ENCODE measurements at places on chromosomes 11 and 22.
A peak's percentile ranks its signal among the peaks of the same experiment; 100 is the strongest.

DNA sequence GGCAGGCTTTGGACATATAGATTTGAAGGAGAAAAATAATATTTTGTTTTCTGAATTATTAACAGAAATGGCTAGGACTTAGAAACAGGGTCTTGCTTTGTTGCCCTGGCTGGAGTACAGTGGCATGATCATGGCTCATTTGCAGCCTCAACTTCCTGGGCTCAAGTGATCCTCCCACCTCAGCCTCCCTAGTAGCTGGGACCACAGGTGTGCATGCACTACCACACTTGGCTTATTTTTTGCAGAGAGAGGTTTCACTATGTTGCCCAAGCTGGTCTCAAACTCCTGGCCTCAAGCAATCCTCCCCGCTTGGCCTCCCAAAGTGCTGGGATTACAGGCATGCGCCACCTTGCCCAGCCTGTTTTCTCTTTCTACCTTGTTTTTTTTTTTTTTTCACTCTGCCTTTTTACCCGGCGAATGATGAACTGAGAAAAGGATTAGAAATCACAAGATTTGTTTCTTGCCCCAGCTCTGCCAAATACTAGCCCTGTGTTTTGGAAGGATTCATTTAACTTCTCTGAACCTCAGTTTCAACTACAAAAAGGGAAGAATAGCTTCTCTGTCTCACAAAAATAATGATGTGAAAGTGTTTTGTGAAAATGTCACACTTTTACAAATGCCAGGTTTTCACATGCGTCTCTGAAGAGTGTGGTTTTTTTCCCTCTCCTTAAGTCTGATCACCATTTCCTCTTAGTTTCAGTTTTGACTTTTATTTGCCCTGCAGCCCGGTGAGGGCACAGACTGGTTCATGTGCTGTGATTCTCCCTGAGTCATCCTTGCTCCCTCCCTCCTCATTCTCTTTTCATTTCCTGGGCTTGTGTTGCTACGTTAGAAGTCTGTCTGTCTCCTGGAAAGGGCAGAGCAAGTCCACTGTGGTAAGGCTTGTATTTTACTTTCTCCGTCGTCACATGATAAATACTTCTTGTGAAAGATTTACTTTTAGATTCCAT is 67.7 kb downstream of the BCL2L13 start:
- no peak for DNase-seq

DNA sequence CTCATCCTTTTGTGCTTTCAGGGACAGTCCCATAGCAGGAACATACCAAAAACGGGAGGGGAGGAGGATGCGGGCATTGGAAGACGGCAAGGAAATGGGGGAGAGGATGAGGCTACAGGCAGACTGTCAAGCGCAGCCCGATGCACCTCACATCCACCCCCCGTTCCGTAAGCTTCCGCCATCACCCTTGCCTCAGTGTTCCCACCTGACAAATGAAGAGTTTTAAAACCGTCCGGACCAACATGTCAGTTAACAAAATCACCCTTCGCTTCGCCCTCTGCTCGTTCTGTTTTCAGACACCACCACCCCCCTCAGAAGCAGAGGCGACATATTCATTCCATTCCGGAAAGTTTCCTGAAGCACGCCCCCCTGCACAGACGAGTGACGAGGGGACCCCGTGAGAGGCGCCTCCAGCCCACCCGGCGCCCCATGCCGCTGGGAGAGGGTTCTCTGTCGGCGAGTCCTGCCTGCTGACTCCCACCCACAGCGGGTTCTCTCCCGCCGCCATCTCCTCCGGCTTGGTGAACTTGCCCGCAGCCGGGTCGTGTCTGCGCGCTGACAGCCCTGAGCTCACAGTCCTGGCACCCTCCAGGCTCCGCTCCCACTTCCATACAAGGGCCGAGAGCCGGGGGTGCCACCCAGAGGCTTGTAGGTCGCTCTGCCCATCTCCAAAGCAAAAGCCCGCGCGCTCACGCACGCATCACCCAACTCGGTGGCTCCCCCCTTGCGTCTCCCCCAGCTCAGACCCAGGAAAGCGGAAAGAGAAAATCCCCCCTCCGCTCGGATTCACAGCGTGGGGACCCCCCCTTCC is 1.5 kb downstream of the IGSF9B start:
- DNase-seq, result no peak

DNA sequence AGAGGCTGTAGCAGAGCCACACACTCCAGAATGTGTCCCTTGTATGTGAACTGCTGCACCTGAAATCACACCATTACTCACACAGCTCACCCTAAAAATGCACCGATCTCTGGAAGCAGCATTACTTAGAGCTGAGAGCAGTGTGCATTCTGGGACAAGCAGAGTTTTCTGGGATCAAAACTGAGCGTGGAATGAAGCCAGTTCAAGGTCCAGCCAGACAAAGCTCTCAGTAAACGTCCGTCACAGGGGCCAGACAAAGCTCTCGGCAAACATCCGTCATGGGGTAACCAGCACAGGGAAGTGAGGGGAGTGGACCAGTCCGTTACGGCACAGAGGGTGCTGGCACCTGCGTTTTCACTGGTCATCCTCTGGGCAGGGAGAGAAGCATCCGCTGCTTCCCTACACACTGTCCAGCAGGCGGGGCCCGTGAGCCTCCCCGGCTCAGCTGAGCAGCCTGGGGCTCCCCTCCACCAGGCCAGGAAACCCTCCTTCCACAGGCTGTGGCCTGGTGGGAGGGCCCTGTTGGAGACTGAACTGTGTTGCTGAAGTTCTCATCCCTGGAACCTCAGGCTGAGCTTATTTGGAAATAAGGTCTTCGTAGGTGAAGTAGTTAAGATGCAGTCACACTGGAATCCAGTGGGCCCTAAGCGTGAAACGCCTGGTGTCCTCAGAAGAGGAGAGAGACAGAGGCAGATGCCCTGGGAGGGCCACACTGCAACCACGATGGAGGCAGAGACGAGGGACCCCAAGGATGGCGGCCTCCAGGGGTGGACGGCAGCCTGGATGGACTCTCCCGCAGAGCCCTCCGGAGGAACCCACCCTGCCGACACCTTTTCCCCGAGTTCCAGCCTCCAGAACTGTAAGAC is 883.9 kb downstream of the BRD1 start:
- DNase-seq, result no peak

DNA sequence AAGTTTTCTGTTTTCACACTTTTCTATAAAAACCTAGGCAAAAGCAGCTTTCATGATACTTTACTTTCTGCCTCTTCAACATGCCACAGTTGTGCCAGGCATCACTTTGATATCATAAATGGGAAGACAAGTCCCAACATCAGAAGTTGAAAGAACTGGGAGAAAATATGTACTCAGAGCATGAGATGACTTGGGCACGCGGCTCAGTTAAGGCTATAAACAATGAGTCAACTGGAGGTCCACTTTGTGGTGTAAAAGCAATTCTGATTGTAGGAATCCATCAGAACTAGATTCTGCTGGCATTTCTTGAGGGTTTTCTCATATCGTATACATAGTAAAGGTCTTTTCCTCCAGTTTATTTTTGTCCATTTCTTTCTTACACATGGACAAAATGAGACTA is 109.7 kb upstream of the USP47 start:
- DNase-seq, result no peak

DNA sequence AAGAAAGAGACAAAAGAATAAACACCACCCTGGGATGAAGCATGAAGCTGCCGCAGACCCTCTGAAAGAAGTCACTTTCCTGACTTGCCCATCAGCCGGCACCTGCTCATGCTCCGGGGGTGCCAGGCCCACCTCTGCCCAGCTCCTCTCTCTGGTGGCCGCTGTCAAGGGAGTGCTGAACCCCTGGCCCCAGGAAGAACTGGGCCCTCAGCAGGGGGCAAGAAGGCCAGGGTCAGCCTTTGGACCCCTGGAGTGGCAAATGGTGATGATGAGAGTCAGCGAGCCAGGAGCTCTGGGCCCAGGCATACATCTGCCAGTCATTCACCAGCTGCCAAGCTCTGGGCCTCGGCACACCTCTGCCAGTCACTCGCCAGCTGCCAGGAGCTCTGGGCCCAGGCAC is 17.4 kb downstream of the TTLL8 start:
- DNase-seq, result no peak

- no peak for DNase-seq
These were observed 192.8 kb downstream of the PGR start for GRCh38 chr11:100936781-100937180.

DNA sequence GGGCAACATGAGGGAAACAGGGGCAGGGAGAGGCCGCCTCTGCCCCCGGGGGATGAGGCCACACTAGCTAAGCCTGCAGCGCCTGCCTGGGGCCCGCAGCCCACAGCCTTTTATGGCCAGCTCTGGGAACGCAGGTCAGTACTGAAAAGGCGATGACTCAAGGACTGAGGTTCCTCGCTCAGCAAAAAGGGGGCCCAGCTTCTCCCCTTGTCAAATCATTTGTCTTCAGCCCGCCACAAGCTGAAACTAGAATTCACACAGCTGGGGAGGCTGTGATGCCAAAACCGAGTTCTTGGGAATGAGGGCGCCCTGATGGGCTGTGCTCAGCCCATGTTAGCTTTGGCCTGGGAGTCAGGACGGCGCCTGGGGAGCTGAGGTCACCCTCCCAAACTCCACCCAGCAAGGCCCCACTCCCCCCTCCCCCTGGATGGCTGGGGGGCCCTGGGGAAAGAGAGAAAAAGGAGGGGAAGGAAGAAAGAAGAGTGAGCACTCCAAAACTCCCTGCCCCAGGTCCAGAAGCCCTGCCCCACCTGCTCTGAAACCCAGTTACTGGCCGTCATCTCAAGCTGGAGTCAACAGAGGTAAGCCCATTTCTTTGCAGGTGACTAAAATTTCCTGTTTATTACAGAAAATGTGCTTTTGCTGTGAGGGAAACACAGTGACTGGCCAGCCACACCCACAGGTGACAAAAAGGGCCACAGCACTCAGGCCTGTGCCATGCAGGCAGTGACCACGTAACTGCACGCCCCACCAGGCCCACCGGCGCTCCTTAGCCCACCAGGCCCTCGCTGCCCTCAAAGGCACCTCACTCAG is 13.7 kb downstream of the EHD1 start:
- DNase-seq, result no peak

DNA sequence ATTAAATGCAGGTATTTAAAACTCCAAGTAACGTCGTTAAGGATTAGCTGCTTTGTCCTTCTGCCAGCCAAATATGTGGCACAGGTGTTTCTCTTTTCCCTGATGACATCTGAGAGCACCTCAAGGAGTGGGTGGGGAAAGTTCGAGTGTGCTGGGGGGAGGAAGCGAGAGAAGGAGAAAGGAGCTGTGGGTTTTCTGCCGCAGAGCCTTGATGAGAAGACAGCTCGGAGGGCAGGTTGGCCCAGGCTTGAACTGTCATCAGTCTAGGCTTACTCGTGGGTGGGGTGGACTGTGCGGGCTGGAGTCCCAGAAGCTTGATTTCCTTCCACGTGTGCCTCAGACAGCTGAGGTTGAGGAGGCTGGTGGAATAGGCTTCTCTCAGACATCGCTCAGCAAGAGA is 15.2 kb upstream of the SORL1-AS1 start:
- DNase-seq, result peak; percentile 53
